ENCODE measurements at places on chromosomes 13 and 19. TPM values are rescaled to one million over a fixed set of nuclear protein-coding genes. Genes with fewer than 3 reads are reported as not detected.

NCR1 gene
- total RNA-seq, result not detected

ZNF729 gene
- not detected for total RNA-seq

PRRG2 gene
- total RNA-seq, result 6.5 TPM

ZNF382 gene
- total RNA-seq, result 1.8 TPM

GRIN3B gene
- total RNA-seq, result not detected

ZNF567 gene
- total RNA-seq, result 2.1 TPM

RNF225 gene
- not detected for total RNA-seq

LILRB2 gene
- total RNA-seq, result 1.6 TPM

ADGRE2 gene
- total RNA-seq, result 0.32 TPM

STOML3 gene
- not detected for total RNA-seq

FFAR1 gene
- 3.5 TPM for total RNA-seq

ACP7 gene
- 0.09 TPM for total RNA-seq

CPT1C gene
- 0.28 TPM for total RNA-seq

ZNF575 gene
- total RNA-seq, result 1.2 TPM

COX7A1 gene
- 11.1 TPM for total RNA-seq

CERS4 gene
- total RNA-seq, result 63.3 TPM

ZNF835 gene
- total RNA-seq, result 0.88 TPM

FLT1 gene
- total RNA-seq, result 4.4 TPM

ADAMTSL5 gene
- 0.72 TPM for total RNA-seq

PHLDB3 gene
- total RNA-seq, result 12.8 TPM

MFSD12 gene
- total RNA-seq, result 53.8 TPM

BORCS8 gene
- total RNA-seq, result 11.4 TPM

NBEA gene
- 4.5 TPM for total RNA-seq

OR7A5 gene
- not detected for total RNA-seq

CDC42EP5 gene
- total RNA-seq, result 43.5 TPM

PCDH17 gene
- total RNA-seq, result 7.6 TPM

KIR2DL4 gene
- not detected for total RNA-seq

NPAS1 gene
- 0.42 TPM for total RNA-seq

FAM216B gene
- total RNA-seq, result 0.06 TPM

PHF11 gene
- total RNA-seq, result 19.6 TPM

KIR2DL1 gene
- not detected for total RNA-seq

ZNF14 gene
- total RNA-seq, result 2.5 TPM

CNN1 gene
- 0.43 TPM for total RNA-seq

ZNF528 gene
- 8.3 TPM for total RNA-seq

ZNF677 gene
- total RNA-seq, result 4.4 TPM

C19orf85 gene
- not detected for total RNA-seq

SIGLEC5 gene
- total RNA-seq, result not detected
